GM12892 (cell line): ENCODE measurements at places on chromosomes 4 and X.

GRCh38 chrX:20067709-20068561, 48.8 kb downstream of the MAP7D2 start:
- no peak for DNase-seq

- no peak for DNase-seq
Measured at GRCh38 chr4:14943749-14944148, 58.5 kb upstream of the CPEB2 start.

DNA sequence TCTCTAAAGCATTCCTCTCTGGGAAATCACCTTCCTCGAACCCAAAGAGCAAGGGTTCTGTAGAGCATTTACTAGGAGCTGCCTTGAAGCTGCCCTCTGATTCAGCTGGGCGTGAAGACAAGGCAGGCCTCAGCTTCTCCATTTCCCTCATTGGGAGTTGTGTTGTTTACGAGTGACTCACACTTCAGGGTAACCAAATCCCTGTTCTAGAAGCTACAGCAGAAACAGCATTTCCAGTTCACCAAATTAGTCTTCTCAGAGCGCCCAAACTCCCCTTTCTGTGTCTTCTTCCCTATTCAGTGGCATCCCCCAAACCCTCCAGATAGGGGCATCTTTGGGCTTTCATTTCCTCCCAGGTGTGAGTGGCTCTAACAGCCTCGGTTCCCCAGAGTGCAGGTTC, 863 bp upstream of the XPNPEP2 start:
- no peak for DNase-seq

DNA sequence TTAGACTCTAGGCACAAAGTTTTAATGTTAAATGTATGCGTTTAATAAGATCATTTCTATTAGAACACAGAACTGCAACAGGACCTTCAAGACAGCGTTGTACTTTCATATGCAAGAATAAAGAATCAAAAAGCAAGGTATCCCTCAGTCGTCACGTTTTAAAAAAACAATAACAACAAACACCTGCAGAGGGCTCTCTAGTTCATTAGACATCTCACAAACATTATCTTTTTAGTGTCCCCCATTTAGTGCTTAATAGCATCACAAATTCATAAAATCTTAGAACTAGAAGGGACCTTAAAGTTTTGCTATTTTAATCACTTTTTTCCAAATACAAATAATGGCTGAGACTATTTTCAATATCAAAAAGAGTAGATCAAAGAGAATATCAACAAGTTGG, 236.6 kb downstream of the DCHS2 start:
- no peak for DNase-seq

DNA sequence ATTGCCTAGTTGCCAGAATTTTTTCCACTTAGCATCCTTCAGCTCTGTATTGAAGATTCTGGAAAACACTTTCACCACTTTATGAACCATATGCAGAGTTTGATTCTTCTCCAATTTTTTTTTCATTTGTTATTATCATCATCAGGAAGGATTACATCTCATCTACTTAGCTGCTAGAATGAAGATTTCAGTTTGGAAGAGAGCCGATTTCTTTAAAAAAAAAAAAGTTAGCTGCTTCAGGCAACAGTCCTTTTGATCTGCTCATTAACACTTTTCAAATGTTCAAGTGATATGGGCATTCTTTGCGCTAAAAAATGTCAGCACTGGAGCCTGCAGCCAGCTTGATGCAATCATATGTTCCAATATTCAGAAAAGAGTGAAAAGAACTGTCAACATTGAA, 76.2 kb downstream of the ANTXR2 start:
- no peak for DNase-seq

DNA sequence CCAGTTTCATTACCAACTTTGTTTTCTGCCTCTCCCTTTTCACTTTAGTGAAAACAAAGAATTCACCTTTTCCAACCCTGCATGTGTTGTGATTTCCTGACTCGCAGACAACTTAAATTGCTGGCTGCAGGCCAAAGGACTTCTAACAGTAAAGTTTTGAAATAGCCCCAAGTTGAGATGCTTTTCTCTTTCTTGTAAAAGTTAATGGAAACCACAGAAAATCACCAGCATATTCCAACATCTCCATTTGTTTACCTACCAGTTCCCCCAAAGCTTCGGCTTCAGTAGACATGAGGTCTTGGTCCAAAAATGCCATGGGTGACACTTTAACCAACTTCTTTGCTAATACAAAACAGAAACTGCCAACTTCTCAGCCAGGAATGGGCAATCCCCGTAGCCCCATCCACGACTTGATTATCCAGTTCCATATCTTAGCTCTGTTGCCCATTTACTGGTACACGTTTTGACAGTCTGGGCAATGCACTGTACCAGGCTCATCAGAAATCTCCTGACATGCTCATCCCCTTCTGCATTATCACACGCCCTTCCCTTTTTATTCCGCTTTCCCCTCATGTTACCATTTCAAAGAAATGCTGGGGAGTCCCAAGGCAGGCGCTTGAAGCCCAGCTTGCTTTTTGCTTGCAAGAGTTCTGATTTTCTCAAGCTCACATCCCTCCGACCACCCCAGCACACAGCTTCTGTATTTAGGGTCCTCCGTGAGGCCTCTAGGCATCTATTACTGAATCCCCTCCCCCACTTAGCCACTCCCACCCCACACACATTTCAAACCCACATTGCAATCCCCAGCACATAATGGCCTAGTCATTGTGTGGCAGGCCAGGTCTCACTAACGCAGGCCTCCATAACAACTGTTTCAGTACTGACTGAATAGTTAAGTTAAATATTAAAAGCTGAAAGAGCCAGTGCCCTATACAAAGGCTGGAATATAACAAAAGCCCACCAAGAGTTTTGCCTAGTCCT, 137.9 kb upstream of the S100G start:
- no peak for DNase-seq

GRCh38 chr4:23911675-23912455, 22.0 kb upstream of the PPARGC1A start:
- DNase-seq, result no peak

- no peak for DNase-seq
Measured at GRCh38 chr4:65698631-65699030, 28.3 kb upstream of the EPHA5 start.

GRCh38 chr4:146275370-146275769, 61.0 kb downstream of the REELD1 start:
- DNase-seq, result no peak
